ENCODE measurements at places on chromosomes 1 and 21.

DNA sequence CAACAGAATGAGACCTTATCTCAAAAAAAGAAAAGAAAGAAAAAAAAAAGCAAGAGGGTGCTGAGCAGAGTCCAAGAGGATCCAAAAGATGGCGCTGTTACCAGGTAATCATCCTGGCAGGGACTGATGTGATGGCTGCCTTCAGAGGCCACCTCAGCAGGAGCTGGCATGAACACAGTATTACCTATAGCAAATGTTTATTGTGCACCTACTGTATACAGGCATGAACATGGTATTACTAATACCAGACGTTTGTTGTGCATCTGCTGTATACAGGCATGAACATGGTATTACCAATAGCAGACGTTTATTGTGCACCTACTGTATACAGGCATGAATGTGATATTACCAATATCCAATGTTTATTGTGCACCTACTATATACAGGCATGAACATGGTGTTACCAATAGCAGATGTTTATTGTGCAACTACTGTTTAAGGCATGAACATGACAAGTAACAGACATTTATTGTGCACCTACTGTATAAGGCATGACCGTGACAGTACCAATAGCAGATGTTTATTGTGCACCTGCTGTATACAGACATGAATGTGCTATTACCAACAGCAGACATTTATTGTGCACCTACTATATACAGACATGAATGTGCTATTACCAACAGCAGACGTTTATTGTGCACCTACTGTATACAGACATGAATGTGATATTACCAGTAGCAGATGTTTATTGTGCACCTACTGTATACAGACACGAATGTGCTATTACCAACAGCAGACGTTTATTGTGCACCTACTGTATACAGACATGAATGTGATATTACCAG is 115.1 kb upstream of the TMEM51 start:
- no peak for DNase-seq

DNA sequence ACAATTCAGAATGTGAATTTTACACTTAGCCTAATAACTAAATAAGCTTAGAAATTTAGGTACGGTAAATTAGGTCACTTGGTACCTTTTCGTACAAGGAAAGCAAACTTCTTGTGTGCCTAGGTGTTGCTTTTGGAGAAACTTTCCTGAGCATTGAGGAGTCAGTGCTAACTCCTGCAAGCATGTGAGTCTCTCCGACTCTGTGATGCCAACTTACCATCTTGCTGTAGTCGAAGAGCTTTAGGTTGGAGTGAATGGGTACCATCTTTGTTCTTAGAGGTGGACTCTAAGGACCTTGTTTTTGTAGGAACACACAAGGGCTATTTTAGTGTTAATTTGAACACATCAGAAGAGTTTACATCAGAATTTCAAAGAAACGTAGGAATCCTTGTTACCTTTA is 688.9 kb downstream of the USP25 start:
- DNase-seq = no peak

DNA sequence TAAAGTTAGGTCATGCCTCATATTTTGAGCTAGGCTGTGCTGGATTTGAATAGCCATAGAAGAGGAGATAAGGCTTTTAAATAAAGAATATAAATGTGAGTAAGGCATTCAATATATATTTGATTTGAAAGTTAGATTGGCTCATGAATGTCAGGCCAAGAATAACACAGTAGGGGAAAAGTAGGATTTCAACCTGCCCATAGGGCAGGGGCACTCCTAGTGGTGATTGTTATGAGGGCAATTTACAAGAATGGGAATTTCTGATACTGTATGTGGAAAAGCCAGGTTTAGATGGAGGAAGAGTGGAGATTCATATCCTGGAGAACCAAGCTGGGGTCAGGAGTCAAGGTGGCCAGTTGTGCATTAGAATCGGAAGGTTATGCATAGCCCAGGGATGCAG is 74.9 kb downstream of the DNAH14 start:
- DNase-seq = peak; percentile 4

DNA sequence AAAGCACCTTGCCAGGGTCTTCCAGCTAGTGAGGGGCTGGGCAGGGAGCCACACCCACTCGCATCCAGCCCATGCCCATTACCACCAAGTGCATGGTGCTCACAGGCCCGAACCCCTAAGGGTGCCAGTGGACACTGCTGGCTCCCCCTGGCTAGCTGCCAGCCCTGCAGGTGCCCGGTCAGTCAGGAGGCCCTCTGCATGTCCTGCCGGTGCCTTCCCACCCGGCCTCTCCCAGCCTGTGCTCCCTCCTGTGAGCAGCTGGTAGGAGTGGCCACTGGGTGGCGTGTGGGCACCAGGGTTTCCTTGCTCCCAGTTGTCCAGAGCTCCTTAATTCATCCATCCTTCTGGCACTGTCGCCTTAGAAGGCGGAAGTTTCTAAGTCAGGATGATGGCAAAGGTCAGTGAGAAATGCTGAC is 33.4 kb downstream of the QSOX1 start:
- peak; percentile 42 for DNase-seq

DNA sequence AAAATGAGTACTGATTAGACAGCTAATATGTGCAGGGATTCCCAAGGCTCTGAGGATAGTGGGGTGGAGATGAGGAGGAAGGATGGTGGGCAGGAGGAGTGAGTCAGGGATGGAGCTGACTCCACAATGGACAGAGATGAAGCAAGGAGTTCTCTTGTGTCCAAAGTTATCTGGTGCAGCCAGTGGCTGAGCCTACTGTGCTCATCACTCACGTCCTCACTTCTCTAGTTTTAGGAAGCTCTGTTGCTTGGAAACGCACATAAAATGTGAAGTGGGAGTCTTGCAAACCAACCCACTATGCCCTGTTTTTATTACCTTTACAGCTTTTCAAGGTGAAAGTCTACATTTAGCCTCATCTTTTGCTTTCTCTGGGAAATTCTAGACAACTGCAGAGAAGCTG is 36.5 kb upstream of the SAMD13 start:
- no peak for DNase-seq

All from SW 1271 (cell line).